ENCODE measurements at places on chromosomes 2 and 18.

GRCh38 chr2:232929303-232930058 is 59.4 kb downstream of the SNORC start:
- no peak for DNase-seq

DNA sequence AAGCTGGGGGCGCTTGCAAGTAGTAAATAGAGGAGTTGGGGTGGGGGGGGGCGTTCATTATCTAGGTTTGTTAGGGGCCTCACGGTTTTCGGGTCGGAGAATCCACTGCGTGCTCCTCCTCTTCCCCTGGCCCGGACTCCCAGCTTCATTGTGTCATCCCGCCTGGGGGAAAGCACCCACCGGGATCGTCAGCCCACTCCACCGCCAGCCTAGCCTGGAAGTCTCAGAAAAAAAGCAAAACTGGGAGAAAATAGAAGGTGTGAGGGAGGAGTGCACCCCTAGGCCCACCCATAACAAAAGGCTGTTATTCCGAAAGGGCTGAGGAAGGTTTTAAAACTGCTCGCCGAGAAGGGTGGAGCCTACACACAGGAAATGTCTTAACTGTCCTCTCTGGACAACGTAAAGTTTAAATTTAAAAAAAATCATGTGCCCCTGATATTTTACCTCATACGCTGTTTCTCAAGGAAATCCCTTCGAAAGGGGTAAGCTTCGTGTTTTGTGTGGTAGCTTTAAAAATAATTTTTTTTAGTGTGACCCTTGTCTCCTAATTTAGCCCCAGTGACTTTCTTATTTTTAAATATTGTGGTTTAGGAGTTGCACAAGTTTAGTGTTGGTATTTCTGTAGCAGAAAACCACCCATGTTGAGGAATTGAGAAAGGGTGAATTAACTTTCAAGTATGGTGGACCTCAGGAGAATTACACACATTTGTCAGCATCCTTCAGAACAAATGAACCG is 104.2 kb downstream of the SPTBN1 start:
- DNase-seq: no peak

GRCh38 chr2:20913491-20913890 is 90.6 kb upstream of the LDAH start:
- no peak for DNase-seq

DNA sequence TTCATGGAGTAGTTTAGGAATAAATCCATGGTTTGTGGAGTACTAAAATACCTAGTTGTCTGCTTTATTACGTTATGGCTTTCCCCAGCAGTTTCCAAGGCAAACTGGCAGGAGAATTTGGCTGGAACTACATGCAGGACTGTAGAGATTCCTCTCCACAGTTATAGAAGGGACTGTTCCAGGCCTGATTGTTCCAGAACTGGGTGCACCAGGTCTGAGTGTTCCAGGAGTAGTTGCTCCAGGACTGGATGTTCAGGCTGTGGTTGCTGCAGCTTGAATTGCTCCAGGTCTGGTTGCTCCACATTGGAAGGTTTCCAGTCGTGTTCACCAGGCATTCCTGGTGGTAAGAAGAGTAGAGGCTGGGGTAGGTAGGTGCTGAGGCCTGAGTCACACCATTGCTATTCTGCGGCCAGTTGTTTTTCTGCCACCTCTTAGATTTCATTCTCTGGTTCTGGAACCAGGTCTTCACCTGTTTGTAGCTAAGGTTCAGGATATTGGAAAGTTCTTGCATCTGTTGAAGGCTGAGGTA is 28.1 kb downstream of the SGPP2 start:
- DNase-seq: no peak

- DNase-seq: no peak
These were observed 250.3 kb downstream of the NRXN1 start for GRCh38 chr2:50781646-50782045.

DNA sequence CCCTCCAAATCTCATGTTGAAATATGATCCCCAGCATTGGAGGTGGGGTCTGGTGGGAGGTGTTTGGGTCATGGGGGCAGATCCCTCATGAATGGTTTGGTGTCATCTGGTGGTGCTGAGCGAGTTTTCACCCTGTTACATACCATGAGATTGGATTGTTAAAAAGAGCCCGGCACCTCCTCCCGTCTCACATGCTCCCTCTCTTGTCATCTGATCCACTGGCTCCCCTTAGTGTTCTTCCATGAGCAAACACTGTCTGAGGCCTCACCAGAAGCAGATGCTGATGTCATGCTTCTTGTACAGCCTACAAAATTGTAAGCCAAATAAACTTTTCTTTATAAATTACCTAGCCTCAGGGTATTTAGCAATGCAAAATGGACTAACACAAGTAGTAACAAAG is 405.0 kb upstream of the SLC39A10 start:
- no peak for DNase-seq

DNA sequence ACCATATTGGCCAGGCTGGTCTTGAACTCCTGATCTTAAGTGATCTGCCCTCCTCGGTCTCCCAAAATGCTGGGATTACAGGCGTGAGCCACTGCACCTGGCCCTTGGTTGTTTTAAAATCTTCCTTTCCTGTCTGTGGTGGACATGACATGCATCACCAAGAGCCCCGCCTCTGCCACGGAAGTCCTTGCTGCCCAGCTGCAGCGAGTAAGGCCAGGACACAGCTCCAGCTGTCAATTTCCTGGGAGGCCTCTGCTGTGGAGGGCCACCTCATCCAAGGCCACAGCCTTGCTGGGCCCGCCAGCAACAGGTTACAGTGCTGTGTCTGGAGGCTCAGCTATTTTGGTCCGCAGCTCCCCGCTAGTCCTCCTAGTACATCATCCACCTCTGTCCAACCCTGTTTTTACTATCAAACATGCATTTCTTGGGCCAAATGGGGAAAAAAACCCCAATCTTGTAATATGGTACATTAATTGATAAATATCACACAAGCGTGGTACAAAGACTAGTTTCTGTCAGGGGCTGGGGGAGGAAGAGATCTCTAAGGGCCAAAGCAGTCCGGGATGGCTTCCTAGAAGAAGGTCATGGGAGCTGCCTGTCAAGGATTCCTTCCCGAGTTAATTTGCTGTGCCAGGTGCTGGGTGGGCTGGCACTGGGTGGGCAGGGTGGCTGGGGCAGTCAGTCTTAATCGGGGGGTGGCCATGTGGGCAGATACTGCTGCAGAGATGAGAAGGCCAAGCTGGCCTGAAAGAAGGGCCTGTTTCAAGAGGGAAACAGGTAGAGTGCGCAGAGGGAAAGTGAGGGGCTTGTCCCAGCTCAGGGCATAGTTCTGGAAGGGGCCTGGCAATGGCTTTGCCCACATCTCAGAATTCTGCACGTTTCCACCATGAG is 100.5 kb downstream of the INHBB start:
- DNase-seq: no peak

DNA sequence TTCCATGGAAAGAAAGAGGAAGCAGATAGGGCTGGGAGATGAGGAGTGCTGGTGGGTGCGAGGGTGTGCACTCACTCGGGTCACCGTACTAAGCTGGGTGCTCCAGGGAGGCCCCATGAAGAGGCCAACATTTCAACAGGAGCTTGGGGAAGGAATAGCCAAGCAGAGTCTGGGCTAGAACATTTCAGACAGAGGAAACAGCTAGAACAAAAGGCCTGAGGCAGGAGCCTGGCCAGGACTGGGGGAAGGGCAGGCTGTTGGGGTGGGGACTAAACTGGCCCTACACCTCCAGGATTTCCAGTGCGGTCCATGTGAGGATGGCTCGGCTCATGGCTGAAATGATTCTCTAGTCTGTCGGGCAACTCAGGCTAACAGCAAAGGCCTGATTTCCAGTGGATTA is 90.8 kb downstream of the ZFP36L2 start:
- DNase-seq: no peak

- no peak for DNase-seq
These were observed 695 bp upstream of the BIRC6 start for GRCh38 chr2:32355976-32356680.

DNA sequence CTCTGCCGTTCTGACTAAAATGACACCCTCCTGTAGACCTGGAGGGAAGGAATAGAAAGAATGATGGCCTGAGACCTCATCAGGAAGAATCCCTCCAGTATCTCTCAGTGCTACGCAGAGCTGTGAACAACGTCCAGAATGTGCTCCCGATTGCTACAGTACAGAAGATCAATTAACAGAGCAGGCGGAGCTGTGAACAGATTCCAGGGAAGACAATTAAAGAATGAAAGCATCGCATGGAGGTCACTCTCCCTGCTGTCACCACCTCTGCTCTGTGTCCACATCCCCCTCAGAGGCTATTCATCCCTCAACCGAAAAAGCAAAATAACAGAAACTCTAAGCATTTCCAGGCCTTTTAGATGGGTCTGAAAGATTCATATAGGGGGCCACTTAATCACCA is 481.0 kb downstream of the EIPR1 start:
- DNase-seq: no peak

DNA sequence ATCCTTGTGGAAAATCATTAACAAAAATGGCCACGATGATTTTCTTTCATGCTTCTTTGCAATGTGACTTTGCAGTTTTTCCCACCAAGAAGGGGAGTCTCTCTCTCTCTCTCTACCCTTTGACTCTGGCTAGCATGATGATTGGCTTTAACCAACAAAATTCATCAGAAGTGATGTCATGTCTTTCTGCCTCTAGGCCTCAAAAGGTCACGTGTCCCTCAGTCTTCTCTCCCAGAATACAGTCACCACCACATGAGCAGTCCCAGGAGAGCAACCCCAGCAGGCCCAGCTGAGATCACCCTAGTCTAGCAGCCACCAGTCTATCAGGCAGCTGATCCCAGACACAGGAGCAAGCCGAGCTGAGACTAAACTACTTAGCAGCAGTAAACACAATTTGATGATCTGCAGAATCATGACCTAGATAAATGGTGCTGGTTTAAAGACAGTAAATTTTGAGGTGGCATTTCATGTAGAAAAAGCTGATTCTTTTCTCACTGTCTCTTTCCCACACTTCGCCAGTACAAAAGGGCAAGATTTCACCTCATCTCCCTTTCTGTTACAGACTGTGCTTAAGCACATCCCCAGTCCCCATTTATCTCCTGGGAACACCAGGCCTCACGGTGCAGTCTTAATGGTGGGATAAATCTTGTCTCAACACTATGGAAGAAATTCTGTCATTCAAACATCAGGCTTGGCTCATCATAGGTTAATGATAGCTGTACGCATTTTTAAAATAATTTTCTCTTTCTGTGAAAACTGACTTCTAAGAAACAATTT is 132.7 kb downstream of the SCG2 start:
- no peak for DNase-seq

GRCh38 chr2:179703702-179704101 is 157.7 kb downstream of the ZNF385B start:
- no peak for DNase-seq

- no peak for DNase-seq
These were observed 51.7 kb downstream of the SOS1 start for GRCh38 chr2:39069136-39069515.

DNA sequence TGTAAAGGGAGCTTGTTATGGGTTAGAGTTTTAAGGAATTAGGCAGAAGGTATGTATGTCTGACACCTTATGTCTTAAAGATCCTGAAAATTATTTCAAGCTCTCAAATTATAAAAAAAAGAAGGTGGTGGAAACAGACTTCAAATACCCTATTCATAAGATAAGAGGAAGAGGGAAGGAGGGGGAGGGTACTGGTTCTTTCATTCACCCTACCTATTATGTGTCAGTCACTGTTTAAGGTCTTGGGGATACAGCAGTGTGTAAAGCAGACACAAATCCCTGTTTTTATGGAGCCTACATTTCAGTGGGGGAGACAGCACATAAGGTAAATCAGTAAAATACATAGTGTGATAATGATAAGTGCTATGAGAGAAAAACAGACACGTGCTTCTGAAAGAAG is 184.4 kb downstream of the FHOD3 start:
- no peak for DNase-seq

DNA sequence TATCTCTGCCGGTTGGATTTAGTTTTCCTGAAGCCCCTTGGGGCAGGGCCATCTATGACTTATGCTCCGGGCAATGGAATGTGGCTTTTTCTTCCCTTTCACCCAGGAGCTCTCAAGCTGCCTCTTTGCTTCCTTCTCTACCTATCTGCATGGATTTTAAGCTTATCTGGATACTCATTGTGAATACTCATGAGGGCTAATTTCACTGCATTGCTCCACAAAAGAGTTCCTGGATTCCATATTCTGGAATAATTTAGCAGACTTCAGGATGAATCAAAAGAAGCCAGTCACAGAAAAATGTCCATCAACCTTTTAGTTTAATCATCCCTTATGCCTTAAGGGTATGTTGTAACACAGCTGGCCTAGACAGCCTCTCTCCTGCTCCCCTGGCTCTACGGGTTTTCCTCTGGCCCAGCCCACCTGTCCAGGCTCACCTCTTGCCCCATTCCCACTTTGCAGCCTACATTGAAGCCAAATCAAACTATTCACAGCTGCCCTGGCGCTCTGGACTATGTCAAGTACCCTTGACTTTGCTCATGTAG is 122.8 kb upstream of the RMDN2 start:
- DNase-seq: no peak

DNA sequence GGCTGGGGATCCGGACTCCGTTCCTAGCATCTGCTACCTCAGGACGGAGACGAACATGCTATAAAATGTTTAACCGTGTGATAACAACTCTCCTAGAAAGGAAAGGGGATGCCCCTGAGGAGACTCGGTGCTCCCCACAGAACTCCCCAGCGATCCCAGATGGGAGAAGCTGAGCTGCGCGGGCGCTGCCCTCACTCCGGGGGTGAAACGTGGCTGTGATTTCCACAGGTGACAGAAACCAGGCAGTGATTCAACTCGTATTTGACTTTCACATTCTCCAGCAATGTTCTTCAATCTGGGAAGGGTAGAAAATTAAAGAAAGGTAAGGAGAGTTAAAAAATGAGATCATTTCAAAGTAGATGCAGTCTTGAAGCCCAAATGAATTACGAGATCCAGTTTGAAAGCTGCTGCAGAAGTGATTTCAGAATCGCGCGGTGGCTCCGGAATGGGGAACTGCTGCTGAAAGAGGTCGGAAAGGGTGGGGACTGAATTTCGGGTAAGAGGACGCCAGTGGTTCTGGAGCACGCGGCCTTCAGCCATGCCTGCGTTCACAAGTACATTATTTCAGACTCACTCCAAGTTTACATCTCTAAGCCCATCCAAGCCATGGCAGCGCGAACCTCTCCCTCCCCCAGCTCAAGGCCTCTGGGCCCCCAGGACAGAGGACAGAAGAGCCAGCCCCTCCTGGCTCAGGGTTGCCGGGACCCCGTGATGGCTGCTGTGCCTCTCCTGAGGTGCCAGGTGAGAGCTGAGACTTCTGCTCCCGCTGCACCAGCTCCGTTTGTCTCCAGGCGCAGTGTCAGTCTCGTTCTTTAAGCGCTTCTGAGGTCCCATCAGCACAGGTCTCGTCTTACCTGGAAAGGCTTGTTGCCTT is 39.5 kb downstream of the ADNP2 start:
- DNase-seq: no peak

Data from NCI-H2227 treated with DMSO at 0.1 percent for 48 hours (cell line).